Heart left ventricle (tissue), 16 donors: ENCODE measurements at places on chromosomes 3 and 15. TPM values are rescaled to one million over a fixed set of nuclear protein-coding genes. Genes with fewer than 3 reads are reported as not detected.

RBM15B gene
- 13.5 TPM for total RNA-seq

C2CD4A gene
- not detected for total RNA-seq

TEX9 gene
- total RNA-seq, result 0.49 TPM

SOX14 gene
- total RNA-seq, result not detected

- DNase-seq, result no peak
These were observed 12.4 kb downstream of the ACAA1 start for GRCh38 chr3:38124324-38125122.

GRCh38 chr3:130671545-130672312 lies 74.9 kb downstream of the PIK3R4 start:
- no peak for DNase-seq

GRCh38 chr3:168653255-168653654 lies 557.5 kb upstream of the GOLIM4 start:
- no peak for DNase-seq

DNA sequence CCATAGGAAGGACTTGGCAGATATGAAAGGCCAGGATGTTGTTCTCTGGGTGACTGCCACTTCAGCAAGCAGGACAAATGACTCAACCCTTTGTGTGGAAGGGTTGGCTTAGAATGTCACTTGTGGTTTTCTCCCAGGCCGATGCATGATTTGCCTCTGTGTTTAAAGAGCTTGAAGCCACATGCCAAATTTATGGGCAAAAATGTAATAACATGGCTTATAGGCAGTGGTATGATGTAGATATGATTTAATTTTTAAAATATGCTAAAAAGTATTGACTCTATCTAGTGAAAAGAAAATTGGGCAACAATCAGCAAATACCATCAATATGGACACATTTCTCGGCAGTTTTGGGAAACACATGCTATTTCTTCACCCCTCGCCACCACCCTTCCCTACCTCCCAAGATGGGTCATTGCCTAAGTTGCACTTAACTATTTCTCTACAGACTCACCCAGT lies 114.6 kb downstream of the CYP19A1 start:
- DNase-seq, result no peak

DNA sequence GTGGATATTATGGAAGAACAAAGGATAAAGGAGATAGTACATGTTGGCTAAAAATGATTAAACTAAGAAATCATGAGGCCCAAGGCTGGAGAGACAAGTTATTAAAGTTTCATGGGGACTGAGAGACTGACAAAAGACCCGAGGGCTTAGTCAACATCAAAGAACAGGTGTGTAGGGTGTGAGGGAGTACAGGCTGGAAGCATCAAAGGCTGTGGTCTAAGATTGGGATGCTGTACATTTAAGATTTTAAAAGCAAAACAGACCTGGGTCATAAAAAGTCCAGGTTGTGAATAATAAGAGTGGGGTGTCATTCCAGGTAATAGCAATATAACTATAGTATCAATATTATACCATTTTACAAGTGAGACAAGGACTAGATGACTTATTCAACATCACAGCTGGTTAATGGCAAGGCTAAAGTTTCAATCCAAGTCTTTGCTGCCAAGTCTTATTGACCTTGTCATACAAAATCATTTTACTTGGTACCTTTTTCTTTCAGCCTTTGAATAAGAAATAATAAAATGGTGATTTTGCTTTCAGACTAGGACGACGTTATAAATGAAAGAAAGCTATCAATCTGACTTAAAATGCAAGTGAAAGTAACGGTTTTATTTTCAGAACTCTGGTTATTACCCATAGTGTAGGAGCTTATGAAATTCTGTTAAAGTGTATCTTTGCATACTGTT lies 211.6 kb downstream of the TNIK start:
- DNase-seq, result no peak

GRCh38 chr15:94587113-94587512 lies 355.8 kb downstream of the MCTP2 start:
- no peak for DNase-seq

GRCh38 chr3:183328164-183328563 lies 75.1 kb downstream of the B3GNT5 start:
- DNase-seq, result no peak

DNA sequence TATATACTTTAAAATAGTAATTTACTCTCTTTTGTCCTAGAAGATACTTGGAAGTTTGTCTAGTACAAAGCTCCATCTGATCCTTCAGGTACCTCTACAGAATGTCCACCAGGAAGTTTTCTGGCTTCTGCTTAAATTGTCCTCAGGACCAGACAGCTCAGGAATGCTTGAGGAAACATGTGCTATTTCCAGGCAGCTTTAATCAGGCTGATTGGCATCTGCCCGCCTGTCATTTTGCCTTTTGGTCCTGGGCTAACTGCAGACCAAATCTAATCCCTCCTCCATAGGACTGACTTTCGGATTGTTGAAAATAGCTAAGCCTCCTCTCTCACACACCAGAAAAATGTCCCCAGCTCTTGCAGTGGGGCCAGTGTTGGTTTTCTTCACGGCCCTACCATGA lies 113.4 kb upstream of the RGMA start:
- no peak for DNase-seq

GRCh38 chr3:10981961-10982360 lies 10.6 kb upstream of the SLC6A1 start:
- no peak for DNase-seq
